ENCODE measurements at places on chromosomes 6 and 20. TPM values are rescaled to one million over a fixed set of nuclear protein-coding genes. Genes with fewer than 3 reads are reported as not detected.

- DNase-seq = no peak
Measured at GRCh38 chr6:137830511-137830911, 36.5 kb upstream of the TNFAIP3 start.

AURKA gene
- total RNA-seq = 14.8 TPM

GRCh38 chr20:7264137-7264536 is 496.7 kb downstream of the BMP2 start:
- no peak for DNase-seq

- DNase-seq = no peak
Measured at GRCh38 chr20:44411020-44411756, 55.7 kb downstream of the HNF4A start.

PTCRA gene
- not detected for total RNA-seq

DNA sequence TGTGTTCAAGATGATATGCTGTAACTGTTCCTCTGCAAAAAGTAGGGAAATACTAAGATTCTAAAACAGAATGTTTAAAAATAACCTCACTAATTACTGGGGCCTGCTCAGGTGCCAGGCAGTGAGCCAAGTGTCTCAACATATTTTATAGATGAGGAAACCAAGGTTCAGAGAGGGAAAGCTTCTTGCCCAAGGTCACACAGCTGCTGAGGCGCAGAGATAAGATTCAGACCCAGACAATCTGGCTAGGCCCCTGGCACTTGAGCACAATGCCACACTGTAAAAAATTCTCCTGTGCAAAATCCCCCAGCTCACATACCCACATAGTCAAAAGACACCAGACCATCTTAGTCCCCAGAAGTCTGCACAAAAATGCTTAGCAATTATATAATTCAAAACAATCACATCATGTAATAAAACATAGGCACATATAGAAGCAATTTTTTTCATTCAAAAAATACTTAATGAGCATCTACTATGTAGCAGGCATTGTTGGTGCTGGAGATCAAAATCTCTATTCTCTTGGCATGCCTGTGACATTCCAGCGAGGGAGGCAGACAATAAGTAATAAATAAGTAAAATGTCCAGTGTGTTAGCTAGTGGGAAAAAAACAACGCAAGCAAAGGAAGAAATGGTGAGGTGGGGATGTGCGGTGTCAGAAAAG is 10.3 kb downstream of the PREX1 start:
- no peak for DNase-seq

DNA sequence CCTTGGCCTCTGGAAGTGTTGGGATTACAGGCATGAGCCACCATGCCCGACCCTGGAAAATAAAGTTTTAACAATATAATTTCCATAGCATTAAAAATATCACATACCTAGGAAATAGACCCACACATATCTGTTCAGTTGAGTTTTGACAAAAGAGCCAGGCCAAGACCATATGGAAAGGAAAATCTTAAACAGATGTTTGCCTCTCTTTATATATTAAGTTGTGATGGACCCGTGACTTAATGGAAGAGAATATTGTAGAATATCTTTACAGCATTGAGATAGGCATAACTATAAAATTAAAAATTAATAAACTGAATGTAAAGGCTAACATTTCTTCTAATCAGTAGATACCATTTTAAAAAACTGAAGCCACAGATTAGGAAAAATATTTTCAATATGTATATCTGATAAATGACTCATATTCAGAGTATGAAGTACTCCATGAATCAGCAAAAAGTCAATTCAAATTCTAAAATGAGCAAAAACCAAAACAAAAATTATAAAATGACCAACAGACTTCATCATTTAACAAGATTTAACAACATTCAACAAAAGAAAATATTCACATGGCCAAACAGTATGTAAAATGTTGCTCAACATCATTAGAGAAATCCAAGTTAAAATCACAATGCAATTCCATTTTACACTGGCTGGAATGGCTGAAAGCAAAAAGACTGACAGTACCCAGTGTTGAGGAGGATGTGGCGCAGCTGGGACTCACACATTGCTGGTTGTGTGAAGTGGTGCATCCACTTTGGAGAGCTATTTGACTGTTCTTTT is 43.3 kb downstream of the GTF2H5 start:
- DNase-seq = no peak

TUBB1 gene
- total RNA-seq = not detected

DNA sequence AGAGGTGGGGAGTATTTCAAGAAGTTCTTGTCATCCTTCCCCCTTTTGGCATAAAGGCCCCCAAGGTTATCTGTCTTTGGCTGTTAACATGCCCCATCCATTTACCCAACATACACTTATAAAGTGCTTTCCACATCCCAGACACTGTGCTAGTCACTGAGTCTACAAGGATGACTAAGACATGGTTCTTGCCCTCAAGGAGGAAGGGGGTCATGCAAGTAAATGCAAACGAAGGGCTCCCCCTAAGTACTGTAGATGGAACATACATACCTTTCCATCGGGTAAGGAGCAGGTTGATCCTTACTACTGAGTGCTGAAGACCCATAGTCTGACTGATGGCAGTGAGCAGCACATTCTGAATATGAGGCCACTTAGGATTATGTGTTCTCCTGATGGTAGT is 38.3 kb downstream of the HECA start:
- DNase-seq = no peak

ULBP2 gene
- total RNA-seq = 19.0 TPM

CTCFL gene
- total RNA-seq = not detected

DNA sequence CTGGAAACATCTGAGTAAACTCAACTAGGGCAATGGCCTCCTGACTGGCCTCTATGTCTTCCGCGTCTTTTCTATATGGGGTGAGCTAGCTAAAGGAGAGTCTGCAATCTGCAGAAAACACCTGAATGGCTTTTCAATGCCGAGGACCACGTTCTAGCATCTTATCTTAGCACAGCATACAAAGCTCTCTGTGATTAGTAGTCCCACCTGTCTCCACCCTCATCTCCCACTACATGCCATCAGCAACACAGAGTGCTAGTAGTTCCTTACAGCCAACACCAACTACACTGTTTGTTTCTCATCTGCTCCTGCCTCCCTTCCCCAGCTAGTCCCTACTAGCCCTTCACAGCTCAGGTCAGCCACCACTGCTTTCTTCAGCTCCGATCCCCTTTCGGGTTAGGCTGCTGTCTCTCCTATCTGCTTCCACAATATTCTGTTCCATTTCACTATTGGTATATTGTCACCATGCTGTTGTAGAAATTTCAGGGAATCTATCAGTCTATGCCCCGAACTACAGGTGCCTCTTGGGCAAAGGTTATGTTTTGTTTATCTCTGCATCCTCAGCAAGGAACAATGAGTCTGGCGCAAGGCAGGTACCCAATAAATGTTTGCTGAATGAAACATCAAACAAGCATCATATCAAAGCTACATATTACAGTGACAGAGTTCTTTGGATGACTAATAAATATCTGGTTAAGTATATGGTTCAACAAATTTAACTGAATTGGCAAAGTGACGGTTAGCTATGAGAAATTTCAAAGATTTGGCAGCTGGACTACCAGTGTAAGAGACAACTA is 12.2 kb downstream of the LYRM4 start:
- DNase-seq = no peak

- no peak for DNase-seq
Measured at GRCh38 chr6:144131248-144131709, 19.0 kb upstream of the STX11 start.

- DNase-seq = no peak
Measured at GRCh38 chr6:161218222-161218621, 55.6 kb downstream of the AGPAT4 start.

DNA sequence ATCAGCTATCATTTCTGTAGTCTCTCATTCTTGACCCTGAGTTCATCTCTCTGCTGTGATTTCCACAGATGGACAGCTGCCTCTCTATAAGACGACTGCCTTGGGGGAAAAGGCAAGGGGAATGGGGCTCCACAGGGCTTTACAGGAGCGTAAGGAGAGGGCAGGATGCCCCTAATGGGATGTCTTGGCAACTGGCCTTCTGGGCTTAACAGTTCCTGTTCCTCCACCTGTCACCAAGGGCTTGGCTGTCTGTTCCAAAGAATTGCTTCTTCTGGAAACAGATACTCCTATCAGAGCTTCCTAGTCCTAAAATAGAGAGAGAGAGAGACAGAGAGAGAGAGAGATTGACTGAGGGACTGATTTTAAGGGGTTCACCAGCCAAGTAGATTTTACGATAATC is 181.9 kb downstream of the TMEM200A start:
- no peak for DNase-seq

GRCh38 chr6:88539295-88539764 is 373.2 kb upstream of the CNR1 start:
- DNase-seq = no peak

DNA sequence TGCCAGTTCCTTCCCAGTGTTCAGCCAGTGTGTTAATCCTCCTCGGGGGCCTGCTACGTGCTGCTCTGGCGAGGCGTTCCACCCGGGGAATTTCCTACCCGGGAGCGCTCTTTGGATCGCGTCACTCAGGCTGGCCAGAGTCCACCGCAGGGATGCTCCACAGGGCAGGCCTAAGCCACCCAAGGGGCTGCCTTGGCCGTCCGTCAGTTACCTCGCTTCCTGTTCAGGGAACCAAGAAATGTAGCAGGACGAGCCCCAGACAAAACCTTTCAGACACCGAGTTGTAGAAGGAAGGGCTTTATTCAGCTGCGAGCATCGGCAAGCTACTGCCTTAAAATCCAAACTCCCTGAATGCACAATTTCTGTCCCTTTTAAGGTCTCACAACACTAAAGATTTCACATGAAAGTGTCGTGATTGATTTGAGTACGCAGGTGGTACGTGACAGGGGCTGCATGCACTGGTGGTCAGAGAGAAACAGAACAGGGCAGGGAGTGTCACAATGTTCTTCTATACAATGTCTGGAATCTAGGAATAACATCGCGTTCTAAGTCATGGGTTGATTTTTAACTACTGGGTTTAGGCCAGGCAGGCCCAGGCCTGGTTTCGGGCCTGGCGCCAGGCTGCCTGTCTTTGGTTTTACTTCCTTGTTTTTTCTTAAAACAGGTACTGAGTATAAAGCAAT is 15.7 kb upstream of the POU5F1 start:
- DNase-seq = no peak

GRCh38 chr6:10081075-10081474 is 333.8 kb downstream of the TFAP2A start:
- DNase-seq = no peak

DNA sequence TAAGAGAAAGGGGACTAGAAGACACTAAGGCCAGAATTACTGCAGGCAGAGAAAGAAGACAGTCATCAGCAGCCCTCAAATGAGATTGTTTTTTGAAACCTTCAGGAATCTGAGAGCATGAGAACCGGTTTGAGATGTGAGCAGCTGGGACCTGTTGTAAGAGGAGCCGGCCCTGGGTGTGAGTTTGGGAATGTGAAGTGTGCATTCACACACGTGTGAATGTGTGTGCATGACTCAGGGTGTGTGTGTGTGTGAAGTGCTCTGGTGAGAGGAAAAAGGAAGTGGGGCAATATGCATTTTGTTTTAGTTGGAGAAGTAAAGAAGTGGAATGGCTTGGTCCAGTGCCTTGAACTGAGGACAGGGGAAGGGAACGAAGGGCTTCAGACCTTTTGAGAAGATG is 4.3 kb downstream of the SCUBE3 start:
- no peak for DNase-seq

DNA sequence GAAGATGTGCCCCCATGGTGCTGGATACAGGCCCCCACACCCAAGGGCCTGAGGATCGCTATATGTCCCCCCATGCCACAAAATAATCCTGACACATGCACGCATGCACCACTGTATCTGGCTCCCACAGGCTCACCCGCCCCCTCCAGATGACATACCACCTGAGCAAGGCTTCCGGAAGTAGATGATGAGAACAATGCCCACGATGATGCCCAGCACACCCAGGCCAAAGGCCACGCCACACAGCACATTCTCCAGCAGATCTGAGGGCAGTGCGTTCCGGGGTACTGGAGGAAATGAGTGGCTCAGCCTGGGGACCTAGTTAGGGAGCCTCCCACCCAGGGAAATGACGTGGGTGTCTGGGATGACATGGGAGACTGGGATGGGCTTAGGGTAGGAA is 3.8 kb downstream of the HLA-DMA start:
- DNase-seq = no peak

GRCh38 chr20:4046311-4046924 is 31.1 kb upstream of the RNF24 start:
- DNase-seq = no peak

DNA sequence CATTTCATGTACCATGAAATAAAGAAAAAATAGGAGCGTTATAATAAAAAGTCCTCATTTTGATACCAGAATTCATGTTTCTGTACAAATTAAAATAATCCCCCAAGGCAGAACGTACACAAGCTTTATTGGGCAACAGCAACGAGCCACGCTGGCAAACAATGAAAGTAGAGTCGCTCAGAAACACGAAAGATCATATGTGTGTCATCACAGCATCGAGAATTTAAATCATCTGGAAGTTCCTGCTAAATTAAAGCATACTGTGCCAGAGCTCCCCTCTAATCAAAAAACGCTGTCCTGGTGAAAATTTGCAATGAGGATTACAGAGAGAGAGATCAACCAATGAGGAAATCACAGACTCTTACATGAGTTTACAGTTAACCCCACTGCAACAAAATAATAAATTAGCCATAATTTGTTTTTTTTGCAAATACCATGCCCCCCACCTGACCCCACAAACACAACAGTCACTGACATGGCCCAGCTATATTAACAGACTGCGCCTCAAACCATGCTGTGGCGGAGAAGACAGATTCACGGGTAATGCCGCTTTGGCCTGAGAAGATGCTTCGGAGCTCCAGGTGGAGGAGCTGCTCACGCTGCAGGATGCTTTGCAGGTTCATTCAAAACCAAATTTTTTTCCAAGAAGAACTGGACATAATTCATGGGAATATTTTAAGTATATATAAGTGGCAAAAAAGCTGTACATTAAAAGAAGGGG is 54.3 kb upstream of the NFATC2 start:
- no peak for DNase-seq

DNA sequence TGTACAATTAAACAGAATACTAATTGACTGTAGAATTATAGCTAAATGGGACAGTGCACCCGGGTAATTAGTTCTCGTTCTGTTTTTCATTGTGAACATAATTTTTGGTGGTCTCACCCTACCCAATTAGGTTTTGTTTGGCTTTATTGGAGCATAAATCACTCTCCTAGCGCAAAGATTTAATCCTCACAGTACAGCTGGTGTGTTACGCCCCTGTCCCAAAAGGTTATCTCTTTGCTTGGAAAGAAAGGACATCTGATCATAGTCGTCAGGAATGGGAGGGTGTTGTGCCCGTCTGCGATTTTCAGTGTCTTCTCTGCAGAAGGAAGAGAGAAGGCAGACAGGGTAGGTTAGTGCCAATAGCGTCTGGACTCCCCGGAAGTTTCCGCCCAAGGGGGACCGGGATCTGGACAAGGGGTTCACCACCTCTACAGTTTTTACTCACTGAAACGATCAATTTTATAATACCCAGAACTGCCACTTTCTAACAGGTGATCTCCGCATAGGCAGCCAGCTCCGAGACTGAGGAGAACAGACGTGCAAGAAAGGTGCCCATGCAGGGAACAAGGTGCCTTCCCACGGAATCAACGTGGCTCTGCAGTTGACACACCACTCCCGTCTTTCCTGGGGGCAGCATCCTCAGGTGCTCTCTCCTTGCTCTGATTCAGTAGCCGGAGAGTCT is 617.4 kb upstream of the CDH4 start:
- no peak for DNase-seq

All from glomerular endothelial cell (primary cell).